ENCODE measurements at places on chromosomes 5 and 9. TPM values are rescaled to one million over a fixed set of nuclear protein-coding genes. Genes with fewer than 3 reads are reported as not detected.

- no peak overlapping the region for H3K27ac ChIP-seq
- H3K27me3 ChIP-seq = no peaks in the 10 kb centered on the region
- H3K4me3 ChIP-seq = no peak overlapping the region
- no peak for DNase-seq
Observed at GRCh38 chr9:137691646-137692351, 73.0 kb downstream of the EHMT1 start.

Gene GRHPR
- 85.4 TPM for total RNA-seq

Gene CDX1
- not detected for total RNA-seq

- H3K4me3 ChIP-seq = no peak overlapping the region
- H3K27me3 ChIP-seq = no peaks in the 10 kb centered on the region
- H3K4me1 ChIP-seq = peaks cover 8% of the 10 kb centered on the region
Observed at GRCh38 chr5:56384186-56384585, 151.1 kb upstream of the ANKRD55 start.

DNA sequence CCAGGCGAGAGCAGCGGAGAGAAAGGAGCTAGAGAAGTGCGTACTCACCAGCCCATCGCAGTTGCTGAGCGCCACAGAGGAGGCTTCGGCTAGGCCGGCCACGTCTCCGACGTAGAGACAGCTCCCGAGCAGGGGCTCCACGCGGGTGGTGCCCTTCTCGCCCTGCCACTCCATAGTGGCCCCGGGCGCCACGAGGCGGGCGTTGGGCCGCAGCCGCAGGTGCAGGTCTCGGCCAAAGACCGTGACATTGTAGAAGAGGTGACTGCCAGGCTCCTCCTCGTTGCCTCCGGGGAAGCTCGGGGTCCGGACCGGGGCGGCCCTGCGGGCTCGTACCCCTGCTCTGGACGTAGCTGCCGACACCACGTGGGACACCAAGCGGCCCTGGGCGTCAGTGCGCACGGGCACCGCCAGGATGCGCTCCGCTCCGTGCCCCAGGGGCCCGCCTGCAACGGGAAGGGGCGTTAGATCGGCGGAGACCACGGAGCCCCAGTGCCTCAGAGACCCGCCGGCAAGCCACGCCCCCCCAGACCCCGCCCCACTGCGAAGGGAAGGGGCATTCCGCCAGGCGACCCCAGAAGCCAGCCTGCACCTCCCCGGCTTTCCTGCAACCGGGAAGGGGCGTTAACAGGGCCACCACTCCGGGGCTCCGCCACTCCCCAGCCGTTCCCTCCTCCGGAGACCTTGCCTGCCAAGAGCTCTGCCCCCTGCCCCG, 1.4 kb downstream of the ADAMTS2 start:
- H3K27me3 ChIP-seq = peaks cover 73% of the 10 kb centered on the region
- no peak overlapping the region for H3K4me3 ChIP-seq
- DNase-seq = no peak
- H3K36me3 ChIP-seq = no peaks in the 10 kb centered on the region
- no peaks in the 10 kb centered on the region for H3K4me1 ChIP-seq

Gene PITX1
- 27.8 TPM for total RNA-seq

Gene ALDH1A1
- total RNA-seq = 3.7 TPM

- peaks cover 34% of the 10 kb centered on the region for H3K27me3 ChIP-seq
- H3K36me3 ChIP-seq = no peaks in the 10 kb centered on the region
- no peak overlapping the region for H3K27ac ChIP-seq
- H3K4me3 ChIP-seq = no peak overlapping the region
- H3K4me1 ChIP-seq = no peaks in the 10 kb centered on the region
Observed at GRCh38 chr5:36026706-36027465, 35.7 kb upstream of the UGT3A1 start.

Gene C5orf58
- not detected for total RNA-seq

DNA sequence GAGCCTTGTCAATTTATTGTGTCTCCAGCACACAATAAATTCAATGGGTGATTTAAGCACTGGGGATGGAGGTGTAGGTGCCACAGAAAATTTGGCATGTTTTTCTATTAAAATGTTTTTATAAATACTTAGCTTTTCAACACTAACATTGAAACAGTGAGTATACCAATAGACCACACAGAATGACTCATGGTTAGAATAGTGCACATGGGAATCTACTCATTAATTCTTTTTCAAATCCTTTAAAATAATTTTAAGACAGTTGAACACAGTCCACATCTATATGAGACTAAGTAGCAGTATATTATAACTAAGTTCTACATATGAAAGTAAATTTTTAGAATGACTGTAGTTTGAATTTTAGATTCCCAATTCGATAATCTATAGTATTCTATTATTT, 67.1 kb downstream of the LNPEP start:
- no peaks in the 10 kb centered on the region for H3K4me1 ChIP-seq
- no peaks in the 10 kb centered on the region for H3K27me3 ChIP-seq
- H3K27ac ChIP-seq = no peak overlapping the region

DNA sequence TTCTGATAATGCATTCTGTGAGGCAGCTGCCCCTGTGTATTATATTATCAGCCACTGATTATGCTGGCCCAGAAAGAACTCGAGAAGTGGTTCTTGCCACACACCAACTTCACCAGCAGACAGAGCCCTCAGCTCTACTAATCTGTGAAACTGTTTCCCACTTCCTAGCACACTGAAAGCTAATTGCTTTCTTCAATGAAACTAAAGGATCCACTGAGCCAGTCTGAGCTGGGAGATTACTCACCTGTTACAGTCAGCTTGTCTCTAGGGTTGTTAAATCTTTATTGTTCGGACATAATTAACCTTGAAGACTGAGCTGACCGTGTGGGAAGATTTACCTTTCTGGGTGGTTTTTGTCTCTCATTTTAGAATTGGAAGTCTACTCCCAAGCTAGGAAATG, 263.2 kb downstream of the KCTD16 start:
- H3K4me3 ChIP-seq = no peak overlapping the region
- H3K4me1 ChIP-seq = no peaks in the 10 kb centered on the region
- H3K27me3 ChIP-seq = peaks cover 12% of the 10 kb centered on the region
- no peak for DNase-seq

DNA sequence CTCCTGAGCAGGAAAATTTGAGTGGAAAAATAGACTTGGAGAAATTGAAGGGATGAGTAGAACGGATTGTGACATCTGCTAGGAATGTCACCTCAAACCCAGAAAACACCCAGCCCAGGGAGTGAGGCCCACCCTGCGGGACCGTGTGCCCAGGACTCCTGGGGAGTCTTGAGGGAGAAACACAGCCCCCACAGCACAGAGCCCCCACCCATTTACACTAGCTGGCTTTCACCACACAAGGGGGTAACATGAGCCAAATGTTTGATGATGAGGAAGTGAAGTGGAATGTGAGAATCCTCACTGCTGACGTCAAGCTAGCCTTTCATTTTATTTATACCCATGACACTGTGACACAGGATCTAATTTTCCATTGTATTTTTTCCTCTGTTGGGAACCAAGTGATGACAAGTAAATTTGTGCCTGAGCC, 42.8 kb upstream of the PDE8B start:
- peaks cover 22% of the 10 kb centered on the region for H3K4me1 ChIP-seq
- no peaks in the 10 kb centered on the region for H3K27me3 ChIP-seq
- H3K27ac ChIP-seq = no peak overlapping the region
- no peaks in the 10 kb centered on the region for H3K36me3 ChIP-seq
- DNase-seq = peak; percentile 45
- no peak overlapping the region for H3K4me3 ChIP-seq

DNA sequence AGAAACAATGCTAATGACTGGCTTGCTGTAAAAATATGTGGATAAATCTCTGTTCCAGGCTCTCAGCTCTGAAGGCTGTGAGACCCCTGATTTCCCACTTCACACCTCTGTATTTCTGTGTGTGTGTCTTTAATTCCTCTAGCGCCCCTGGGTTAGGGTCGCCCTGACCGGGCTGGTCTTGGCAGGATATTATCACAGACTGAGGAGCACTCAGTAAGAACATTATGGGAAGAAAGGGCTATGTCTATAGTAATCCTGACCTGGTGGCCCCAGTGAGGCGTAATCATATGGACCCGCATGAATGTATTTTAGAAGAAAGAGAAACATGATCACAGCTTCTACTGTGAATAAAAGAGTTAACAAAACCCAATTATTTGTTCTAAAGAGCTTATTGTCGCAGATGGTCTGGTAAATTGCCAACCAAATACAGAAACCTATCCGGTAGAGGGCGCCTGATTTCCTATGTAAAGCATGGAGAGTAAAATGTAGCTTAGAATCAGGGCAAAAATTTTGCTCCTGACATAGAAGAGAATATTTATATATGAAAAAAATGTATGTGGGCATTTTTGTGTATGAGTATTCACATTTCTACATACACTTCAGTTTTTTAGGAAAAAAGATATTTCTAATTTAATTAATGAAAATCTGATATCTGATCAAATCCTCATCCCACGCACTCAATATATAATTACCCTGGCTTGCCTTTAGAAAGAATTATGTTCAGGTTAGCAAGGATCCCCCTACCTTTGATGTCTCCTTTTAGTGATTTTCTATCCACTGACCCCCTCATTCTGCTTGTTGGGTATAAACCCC, 5.8 kb upstream of the IFNA1 start:
- H3K27ac ChIP-seq = no peak overlapping the region
- H3K36me3 ChIP-seq = no peaks in the 10 kb centered on the region
- no peak overlapping the region for H3K4me3 ChIP-seq
- H3K27me3 ChIP-seq = no peaks in the 10 kb centered on the region
- peak; percentile 26 for DNase-seq
- no peaks in the 10 kb centered on the region for H3K4me1 ChIP-seq

Gene IL5
- total RNA-seq = not detected

Gene CDH9
- not detected for total RNA-seq

DNA sequence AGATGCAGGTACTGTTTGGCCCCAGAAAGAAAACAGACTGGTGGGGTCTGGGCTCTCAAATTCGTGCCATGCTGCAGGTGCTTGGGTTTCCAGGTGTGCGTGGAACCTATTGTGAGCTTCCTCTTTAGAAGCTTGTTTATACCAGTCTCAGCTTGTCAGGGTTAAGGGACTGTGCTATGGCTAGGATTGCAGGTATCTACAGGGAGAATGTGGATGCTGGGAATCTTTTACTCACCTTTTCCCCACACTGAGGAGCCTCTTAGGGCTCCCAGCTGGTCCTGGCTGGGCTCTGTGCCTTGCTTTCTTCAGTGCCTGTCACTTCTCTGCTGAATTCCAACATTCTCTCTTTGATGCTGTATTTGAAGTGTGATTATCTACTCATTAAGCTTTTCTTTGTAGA, 111.8 kb downstream of the WDR70 start:
- H3K27ac ChIP-seq = no peak overlapping the region
- no peak overlapping the region for H3K4me3 ChIP-seq
- DNase-seq = no peak
- H3K36me3 ChIP-seq = 0 out of 2 replicates have a peak, but pooled peaks cover 5% of the 10 kb centered on the region

Gene FUBP3
- total RNA-seq = 50.3 TPM

DNA sequence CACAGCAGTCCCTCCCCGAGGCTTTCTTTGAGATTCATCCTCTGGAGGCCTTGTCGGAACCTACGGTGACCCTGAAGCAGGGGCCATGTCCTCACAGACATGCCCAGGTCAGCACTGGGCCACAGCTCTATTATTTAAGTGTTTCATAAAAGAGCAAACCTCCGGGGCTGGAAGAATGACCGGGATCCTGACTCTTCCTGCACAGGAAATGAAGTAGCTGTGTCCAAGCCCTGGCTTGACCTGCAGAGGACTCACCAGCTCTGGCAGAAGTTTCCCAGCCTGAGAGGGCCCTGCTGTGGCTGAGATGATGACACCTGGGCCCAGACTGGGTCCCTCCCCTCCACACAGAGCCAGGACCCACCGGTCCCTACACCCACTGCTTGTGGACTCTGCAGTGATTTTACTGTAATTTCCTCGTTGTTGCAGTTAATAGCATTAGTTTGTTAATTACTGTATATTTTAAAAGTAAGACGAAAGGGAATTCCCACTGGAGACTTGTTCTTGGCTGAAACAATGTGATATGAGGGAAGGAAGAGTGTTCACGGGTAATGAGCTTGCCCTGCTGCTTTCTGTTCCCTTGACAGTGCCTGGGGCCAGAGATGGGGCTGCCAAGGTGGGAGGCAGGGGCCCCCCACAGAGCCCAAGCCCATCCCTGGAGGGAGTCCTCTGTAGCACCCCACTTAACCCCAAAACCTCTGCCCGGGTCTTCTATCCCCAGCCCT, 72.2 kb downstream of the PCDH1 start:
- no peak overlapping the region for H3K27ac ChIP-seq
- H3K36me3 ChIP-seq = no peaks in the 10 kb centered on the region
- no peak overlapping the region for H3K4me3 ChIP-seq
- no peak for DNase-seq
- H3K27me3 ChIP-seq = no peaks in the 10 kb centered on the region
- 0 out of 2 replicates have a peak, but pooled peaks cover 5% of the 10 kb centered on the region for H3K4me1 ChIP-seq

Gene MCTP1
- 4.3 TPM for total RNA-seq

- DNase-seq = no peak
- H3K36me3 ChIP-seq = no peaks in the 10 kb centered on the region
- H3K4me1 ChIP-seq = no peaks in the 10 kb centered on the region
- no peak overlapping the region for H3K4me3 ChIP-seq
- H3K27ac ChIP-seq = no peak overlapping the region
- no peaks in the 10 kb centered on the region for H3K27me3 ChIP-seq
Observed at GRCh38 chr5:66436721-66437120, 159.5 kb upstream of the MAST4 start.

GRCh38 chr5:174245516-174246075, 200.1 kb downstream of the NSG2 start:
- no peak for DNase-seq
- no peaks in the 10 kb centered on the region for H3K36me3 ChIP-seq
- no peak overlapping the region for H3K27ac ChIP-seq
- no peaks in the 10 kb centered on the region for H3K4me1 ChIP-seq
- no peak overlapping the region for H3K4me3 ChIP-seq

- no peak for DNase-seq
- H3K36me3 ChIP-seq = no peaks in the 10 kb centered on the region
- H3K4me1 ChIP-seq = no peaks in the 10 kb centered on the region
- H3K4me3 ChIP-seq = no peak overlapping the region
Observed at GRCh38 chr9:137989156-137989555, 111.6 kb downstream of the CACNA1B start.

DNA sequence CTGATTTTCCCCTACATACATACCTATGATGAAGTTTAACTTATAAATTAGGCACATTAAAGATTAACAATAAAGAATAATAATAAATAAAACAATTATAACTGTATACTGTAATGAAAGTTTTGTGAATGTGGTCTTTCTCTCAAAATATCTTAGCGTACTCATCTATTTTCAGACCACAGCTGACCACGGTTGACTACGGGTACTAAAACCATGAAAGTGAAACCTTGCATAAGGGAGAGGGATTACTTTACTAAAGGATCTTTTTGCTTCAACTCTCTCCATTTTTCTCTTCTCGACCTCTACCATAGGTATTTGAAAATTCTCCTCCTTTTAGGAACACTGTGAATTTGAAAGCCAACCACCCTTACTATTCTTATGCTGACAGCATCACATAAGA, 475.5 kb downstream of the CETN3 start:
- H3K4me1 ChIP-seq = peaks cover 4% of the 10 kb centered on the region
- DNase-seq = no peak
- H3K27me3 ChIP-seq = no peaks in the 10 kb centered on the region
- no peak overlapping the region for H3K27ac ChIP-seq
- no peaks in the 10 kb centered on the region for H3K36me3 ChIP-seq
- H3K4me3 ChIP-seq = no peak overlapping the region
